Right renal cortex interstitium (tissue), 3 donors: ENCODE measurements at places on chromosomes 4 and X. TPM values are rescaled to one million over a fixed set of nuclear protein-coding genes. Genes with fewer than 3 reads are reported as not detected.
A peak's percentile ranks its signal among the peaks of the same experiment; 100 is the strongest.

The CD38 gene
- polyA plus RNA-seq: 0.89 TPM

The ALAS2 gene
- 13.6 TPM for polyA plus RNA-seq

The GATA1 gene
- 0.74 TPM for polyA plus RNA-seq

The PCDH7 gene
- 21.4 TPM for polyA plus RNA-seq

The SPANXN4 gene
- not detected for polyA plus RNA-seq

The SOWAHB gene
- polyA plus RNA-seq: 4.3 TPM

The PAGE1 gene
- not detected for polyA plus RNA-seq

The BEND4 gene
- polyA plus RNA-seq: 1.5 TPM

The SMARCAD1 gene
- polyA plus RNA-seq: 55.8 TPM

The CCSER1 gene
- polyA plus RNA-seq: 21.2 TPM

DNA sequence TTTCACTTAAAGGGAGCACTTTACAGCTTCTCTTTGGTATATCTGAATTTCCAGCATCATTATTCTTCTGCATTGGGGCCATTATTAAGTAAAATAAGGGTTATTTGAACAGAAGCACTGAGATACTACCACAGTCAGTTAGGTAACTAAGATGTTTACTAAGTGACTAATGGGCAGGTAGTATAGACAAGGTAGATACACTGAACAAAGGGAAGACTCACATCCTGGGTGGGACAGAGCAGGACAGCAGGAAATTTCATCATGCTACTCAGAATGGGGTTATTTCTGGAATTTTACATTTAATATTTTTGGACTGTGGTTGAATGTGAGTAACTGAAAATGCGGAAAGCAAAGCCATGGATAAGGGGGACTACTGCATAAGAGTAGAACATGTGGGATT lies 316.0 kb downstream of the CCSER1 start:
- no peak for DNase-seq

DNA sequence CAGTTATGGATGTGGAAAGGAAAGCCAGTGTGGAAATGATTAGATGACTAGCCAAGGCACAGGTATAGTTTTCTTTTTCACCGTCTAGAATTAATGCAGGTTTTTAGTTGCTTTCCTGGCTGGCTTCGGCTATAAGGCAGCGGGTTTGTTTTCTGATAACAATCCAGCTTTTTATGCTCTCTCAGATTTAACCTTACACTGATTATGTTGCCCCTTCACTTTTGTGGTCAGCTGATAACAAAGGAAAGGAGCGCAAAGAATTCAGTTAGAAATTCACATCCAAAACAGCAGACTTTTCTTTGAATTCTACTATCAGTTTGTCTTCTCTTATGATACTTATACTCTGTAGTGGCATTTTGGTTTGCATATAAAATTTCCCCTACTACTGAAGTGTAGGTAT lies 94.2 kb upstream of the CENPE start:
- DNase-seq: no peak

GRCh38 chr4:138835832-138836533 lies 179.6 kb upstream of the NOCT start:
- no peak for DNase-seq

- DNase-seq: no peak
Observed at GRCh38 chrX:95325185-95325584, 1359.5 kb upstream of the DIAPH2 start.

DNA sequence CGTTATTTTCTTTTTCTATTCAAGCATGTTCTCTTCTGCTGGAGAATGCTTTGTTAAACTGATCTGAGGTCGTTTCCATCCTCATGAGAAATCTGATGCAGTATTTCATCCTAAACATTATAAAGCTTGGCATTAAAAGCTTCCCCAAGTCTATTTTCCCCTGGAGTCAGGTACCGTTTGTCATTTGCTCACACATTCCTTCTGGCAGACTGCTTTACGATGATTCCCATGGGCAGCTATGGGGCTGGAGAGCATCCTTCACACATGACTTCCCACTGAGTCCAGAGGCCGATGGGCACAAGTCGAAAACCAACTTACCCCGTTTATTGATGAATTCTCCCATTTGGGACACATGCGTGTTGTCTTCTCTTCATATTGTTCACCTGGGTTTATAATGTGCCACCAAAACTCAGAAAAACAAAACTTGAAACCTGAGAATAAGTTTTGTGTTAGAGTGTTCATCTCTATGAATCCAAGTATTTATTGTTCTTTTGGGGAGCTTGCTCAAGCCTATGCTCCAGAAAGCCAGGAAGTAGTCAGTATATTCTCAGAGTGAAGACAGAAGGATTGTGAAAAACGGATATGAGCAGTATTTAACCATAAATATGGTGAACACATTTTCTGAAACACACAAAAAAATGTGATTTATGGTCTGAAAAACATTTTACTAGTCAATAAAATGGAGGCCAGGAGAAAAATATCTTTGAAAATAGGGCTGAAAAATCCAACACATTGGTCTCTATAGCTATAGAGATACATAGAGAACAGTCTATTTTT lies 298.8 kb upstream of the NOCT start:
- no peak for DNase-seq

GRCh38 chr4:40462326-40462725 lies 127.2 kb downstream of the CHRNA9 start:
- DNase-seq: no peak

- DNase-seq: no peak
Observed at GRCh38 chr4:186781032-186781917, 57.6 kb upstream of the FAT1 start.

GRCh38 chrX:154004315-154004714 lies 15.4 kb downstream of the IRAK1 start:
- no peak for DNase-seq

- DNase-seq: no peak
Observed at GRCh38 chrX:82333575-82333974, 1131.7 kb downstream of the SH3BGRL start.

- no peak for DNase-seq
Observed at GRCh38 chrX:111645607-111646006, 35.4 kb upstream of the ALG13 start.

- DNase-seq: no peak
Observed at GRCh38 chr4:102469806-102470205, 31.4 kb upstream of the NFKB1 start.

GRCh38 chr4:105627620-105628019 lies 75.2 kb downstream of the ARHGEF38 start:
- DNase-seq: no peak

- DNase-seq: no peak
Observed at GRCh38 chrX:37658343-37659030, 27.1 kb upstream of the XK start.

GRCh38 chr4:167897116-167897515 lies 195.2 kb upstream of the ANXA10 start:
- DNase-seq: no peak

- no peak for DNase-seq
Observed at GRCh38 chrX:38891641-38892413, 90.6 kb downstream of the MID1IP1 start.

DNA sequence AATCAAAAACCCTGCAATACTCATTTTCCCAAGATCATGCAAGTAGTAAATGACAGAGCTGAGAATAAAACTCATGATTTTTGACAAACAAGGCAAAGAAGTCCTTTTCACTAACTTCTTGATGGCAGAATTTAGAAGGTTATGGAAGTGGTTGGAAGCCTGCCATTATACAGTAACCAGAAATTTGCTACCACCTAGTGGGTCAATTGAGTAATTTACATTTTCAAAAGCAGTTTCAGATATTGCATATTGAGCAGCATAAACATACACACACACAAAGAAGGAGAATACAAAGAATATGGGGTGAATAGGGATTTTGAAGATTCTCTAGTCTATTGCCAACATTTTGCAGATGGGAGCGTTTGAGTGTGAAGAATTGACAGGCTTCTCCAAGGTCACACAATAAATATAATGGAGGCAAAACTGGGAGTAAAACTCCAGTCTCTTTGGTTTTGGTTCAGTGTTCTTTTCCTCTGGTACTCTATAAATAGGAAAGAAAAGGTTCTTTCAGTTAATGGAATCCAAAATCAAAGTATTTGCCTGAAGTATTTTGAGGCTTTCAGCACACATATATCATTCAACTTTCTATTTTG lies 70.2 kb downstream of the GC start:
- DNase-seq: peak; percentile 33

DNA sequence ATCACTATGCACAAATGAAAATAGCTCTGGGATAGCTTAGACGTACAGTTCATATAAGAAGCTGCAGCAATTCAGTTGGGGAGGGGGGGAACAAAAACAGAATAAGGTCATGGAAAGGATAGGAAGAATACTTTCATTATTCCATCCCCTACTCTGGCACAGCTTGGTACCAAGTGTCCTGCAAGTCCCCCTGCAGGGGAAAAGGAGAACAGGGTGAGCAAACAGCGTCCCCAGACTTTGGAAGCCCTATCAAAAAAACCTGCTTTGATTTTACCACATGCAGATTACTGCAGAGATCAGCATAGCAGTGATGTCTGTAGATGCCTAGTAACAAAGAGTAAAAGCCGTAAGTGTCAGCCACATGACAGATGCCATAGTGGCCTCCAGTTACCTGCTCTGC lies 209.4 kb upstream of the NEIL3 start:
- no peak for DNase-seq
